ENCODE measurements at places on chromosomes 4 and X.

DNA sequence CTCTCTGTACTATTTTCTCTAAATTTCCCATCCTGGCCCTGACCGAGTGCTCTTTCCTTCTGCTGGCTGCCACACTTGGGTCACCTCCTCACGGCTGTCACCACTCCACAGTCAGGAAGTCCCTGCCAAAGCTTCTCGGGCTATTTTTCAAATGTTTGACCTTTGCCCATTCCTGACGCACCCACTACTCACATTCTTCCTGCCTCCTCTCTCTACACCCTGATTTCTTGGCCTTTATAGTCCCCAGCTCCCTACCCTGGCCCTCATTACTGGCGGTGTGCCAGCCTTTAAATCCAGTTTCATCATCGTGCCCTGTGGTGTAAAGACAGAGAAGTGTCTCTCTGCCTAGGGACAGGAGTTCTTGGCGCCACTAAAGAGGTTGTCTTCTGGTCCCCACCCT is 46.4 kb upstream of the GATB start:
- no peak for DNase-seq

- DNase-seq, result no peak
These were observed 166.1 kb downstream of the GRIA3 start for GRCh38 chrX:123350226-123350625.

DNA sequence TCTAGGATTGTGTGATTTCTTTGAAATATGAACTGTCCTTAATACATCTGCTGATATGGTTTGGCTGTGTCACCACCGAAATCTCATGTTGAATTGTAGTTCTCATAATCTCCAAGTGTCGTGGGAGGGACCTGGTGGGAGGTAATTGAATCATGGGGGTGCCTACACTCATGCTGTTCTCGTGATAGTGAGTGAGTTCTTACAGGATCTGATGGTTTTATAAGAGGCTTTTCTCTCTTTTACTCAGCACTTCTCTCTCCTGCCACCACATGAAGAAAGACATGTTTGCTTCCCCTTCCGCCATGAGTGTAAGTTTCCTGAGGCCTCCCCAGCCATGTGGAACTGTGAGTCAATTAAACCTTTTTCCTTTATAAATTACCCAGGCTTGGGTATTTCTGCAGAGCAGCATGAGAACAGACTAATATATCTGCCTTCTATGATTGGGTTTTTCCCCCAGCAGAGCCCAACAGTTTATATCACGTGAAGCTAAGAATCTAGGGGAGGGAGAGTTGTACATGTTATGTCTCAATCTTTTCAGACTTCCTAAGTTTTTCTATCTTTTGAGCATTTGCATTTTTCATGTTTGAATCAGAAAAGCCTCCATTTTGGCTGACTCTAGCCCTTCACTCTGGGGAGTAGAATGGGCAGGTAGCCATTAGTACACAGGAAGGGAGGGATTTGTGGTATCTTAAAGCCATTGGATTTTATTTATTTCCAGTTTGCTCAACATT is 58.9 kb downstream of the PLAC1 start:
- no peak for DNase-seq

GRCh38 chr4:73704314-73705055 is 35.9 kb upstream of the CXCL8 start:
- no peak for DNase-seq

GRCh38 chrX:128106630-128107029 is 54.4 kb upstream of the ACTRT1 start:
- DNase-seq, result peak; percentile 8

GRCh38 chrX:69504626-69505612 is 793 bp downstream of the NALF2 start:
- no peak for DNase-seq

DNA sequence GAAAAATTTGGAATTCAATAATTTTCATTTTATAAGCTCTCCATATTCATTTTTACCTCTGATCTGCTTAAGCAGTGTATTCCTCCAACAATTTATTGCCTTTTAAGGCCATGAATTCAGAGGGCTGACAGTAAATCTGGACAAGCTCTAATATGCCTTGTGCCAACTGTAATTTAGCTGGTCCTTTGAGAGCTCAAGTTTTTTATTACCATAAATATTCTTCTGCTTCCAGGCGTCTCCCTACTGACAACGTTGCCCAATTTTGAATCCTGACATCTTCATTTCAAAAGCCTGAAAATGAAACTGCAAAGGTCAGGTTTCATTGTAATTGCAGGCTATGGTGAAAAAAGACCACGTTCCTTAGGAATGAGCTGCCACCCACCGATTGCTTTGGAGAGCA is 95.8 kb upstream of the GEMIN8 start:
- DNase-seq, result no peak

DNA sequence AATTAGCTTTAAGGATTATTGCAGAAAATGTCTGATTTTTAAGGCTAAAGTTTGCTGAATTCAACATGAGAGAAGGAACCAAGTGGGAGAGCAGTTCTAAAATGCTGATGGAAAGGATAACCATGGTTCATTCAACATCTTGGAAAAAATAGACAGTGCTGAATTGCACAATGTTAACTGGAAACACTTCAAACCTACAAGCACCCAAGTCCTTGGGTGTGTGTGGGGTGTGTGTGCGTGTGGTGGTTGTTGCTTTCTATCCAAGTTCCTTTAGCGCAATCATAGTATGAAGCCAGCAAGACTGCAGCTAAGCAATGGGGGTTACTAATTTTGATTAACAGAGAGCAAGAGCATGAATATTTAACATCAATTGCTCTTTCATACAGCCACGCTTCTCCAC is 29.3 kb upstream of the SCOC start:
- no peak for DNase-seq

DNA sequence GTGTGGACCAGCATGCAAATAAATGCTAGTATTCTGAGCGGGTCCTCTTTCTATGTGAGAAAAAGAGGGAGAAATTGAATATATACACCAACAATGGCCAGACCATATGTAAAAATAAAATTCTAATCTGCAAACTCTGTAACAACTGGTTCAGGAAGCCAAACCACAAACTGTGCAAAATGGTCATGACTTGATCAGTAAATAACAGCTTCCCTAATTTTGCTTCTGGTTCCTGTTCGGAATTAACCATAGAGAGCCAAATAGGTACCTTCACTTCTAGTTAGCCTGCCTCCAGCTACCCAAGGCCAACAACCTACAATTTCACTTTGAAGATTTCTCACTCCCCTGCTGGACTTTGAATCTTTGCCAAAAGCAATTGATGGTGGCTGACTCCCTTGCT is 1313.2 kb downstream of the ADGRL3 start:
- DNase-seq, result no peak

DNA sequence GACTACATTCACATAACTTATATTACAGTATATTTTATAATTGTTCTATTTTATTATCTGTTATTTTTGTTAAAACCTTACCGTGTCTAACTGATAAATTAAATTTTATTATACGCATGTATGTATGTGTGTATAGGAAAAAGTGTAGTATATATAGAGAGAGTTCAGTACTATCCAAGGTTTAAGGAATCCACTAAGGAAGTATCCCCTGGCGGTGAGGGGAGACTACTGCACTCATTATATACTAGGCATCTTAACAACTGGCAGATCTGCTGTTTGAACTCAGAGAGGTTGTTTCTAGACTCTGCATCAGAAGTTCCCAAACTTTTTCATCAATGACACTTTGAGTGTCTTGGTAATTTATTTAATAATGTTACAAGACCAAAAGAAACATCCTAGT is 70.9 kb downstream of the NDST4 start:
- DNase-seq, result no peak

DNA sequence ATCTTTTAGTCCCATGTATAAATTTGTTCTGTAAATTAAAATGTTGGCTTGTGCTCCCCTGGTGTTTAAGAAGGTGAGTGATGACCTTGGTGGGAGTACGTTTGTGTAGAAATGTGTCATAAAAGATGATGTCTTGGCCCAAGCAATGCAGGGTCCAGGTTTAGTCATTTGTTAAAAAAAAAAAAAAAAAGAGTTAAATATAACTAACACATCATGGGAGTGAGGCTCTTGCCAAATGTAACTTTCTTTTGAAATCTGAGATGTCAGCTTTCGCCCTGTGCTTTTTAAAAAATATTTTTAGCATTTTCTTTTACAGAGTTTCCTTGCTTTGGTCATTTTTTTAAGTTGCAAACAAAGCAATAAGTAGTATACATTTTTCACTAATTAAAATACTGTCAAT is 135.6 kb downstream of the FBXO8 start:
- DNase-seq, result no peak

DNA sequence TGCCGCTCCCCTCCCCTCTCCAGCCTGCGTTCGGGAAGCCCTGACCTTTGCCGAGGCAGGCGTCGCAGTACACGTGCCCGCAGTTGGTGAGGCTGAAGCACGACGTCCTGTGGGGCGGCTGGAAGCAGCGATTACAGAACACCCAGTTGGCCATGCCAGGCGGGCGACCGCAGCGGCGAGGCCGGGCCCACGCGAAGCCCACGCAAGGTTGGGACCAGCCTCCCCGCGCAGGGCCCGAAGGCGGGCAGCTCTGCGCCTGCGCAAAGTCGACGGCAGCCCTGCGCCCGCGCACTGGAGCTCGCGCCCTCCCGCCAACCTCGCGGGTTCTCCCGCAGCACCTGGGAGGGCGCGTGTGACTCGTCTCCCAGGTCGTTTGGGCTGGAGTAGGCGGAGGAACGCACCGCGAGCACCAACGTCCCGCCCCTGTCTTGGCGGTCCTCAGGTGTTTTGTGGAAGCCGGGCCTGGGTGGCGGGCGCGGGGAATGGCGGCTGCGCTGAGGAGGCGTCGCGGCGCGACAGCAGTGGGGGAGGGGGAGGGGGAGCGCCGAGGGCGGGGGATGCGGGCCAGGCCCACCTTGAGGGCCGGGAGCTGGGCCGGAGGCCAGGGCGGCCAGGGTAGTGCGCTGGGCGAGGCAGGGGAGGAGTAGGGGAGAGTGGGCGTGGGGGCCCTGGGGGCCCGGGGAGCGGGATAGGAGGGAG is at the start of gene RNF212:
Gene RNF212, minus strand, starts transcription at position 254 of the 699 bp plus-strand sequence. Its CDS starts 100 bp downstream, at position 154.
- no peak for DNase-seq

- DNase-seq, result no peak
These were observed 6.7 kb upstream of the TMEM154 start for GRCh38 chr4:152686452-152687013.

DNA sequence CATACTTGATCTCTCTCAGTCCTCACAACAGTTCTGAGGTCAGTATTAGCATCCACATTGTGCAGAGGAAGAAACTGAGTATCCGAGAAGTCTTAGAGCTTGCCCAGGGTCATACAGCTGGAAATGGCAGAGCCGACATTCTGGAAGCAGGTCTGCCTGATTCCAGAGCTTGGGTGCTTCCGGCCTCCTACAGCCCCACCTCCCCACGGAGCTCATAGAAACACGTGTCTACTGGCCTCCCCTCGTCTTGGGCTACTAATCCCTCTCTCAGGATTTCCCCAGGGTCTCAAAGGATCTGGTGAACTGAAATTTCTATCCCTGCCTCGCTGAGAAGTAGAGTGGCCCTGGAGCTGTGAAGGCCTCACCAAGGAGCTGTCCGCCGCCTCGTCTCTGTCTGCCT is 12.0 kb upstream of the KDM5C start:
- no peak for DNase-seq

DNA sequence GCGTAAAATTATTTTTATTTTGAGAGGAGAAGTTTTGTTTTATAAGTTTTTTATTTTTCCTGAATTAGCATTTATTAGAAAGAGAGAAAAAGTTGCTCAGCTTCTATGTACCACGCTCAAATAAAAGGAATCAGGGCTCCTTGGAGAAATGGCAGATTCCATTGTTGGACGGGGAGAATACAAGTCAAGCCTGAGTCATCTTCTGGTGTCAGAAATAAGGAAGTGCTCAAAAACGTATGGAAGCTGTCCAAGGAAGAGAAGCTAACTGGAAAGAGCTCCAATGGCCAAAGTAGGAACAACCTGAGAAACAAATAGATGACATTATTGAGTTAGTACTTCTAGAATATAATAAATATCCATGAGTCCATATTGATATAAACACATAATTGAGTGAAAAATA is 89.3 kb upstream of the NEIL3 start:
- no peak for DNase-seq

DNA sequence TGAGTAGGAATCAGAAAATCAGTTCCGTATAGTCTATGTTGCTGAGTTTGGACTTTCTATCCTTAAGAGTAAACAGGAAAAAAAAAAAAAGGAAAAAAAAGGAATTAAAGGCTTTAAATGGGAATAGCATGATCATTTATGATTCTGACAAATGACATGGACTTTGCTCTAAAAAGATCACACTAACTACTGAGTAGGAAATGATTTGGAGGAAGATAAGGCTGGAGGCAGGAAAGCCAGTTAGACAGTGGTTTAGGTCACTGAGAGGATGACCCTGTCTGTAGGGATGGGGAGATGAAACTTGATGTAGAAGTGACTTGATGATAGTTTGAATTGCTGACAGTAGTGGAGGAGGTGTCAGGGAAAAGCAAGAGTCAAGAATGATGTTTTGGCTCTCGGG is 9.2 kb upstream of the JADE1 start:
- DNase-seq, result no peak

DNA sequence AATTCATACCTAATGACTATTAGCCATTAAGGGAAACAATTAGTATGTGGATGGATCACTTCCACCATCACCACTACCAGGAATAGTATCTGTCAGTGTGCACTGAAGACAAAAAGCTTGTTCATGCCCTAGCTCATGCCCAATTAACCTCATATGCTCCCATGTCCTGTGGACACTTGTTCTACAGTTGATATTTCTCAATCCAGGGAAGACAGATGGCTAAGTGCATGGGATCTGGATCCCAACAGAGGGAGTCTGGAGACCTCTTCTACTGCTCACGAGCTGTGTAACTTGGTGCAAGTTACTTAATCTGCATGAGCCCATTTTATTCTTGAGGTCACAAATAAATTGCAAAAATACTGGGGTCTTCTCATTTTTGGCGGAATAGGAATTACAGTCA is 23.7 kb downstream of the AMOT start:
- no peak for DNase-seq

GRCh38 chr4:48044298-48044697 is 27.7 kb downstream of the NIPAL1 start:
- DNase-seq, result no peak

DNA sequence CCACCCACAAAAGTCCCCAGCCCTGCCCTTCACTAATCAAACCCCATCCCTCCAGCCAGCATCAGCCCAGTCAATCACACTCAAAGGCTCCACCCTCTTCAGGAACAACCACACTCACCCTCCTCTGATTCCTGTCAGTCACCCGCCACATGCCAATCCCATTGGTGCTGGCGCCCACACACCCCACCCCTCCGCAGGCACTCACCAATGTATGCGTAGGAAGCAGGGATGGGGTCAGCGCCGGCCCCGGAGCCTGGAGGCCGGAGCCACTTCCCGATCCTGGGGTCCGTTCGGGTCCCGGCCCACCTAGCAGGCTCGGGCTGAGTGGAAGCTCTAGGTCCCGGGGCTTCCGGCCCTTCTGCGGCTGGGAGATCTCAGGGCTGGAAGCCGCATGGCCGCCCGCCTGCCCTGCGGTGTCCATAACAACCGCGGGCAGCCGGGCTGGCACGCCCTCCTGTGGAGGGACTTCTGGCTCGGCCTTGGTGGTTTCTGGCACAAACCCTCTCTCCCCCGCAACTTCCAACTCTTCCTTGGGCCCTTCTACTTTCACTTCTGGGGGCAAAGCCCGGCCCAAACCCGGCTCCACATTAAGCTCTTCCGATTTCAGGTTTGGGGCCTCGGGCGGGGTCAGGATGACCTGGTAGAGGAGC is 7.9 kb upstream of the CFP start:
- no peak for DNase-seq
